Karpas-422 (cell line): ENCODE measurements at places on chromosomes 3 and 15.
A peak's percentile ranks its signal among the peaks of the same experiment; 100 is the strongest.

DNA sequence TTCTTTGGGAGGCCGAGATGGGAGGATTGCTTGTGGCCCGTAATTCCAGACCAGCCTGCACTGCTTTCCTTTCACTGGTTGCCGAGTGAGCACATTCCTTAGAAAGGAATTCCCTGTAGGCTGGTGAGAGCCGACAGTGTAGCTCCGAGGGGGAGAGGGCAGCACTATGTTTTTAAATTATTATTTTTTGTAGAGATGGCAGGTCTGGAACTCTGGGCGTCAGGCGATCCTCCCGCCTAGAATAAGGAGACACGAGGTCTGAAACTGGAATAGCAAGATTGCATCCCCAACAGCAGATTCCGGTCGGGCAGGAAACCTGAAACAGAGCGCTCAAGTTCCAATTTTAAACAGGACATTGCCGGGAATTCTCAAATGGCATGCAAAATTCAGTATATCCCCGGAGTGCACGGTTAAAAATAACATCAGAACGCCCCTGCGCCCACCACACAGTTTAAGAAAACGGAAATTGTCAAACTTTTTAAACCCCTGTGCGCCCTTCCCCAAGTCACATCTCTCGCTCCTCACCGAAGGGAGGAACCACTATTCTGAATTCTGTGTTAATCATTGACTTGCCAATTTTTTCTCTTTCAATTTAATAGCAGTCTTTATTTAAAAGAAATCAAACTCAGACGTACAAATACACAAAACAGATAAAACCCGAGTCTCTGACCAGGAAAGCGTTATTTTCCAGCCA is 643 bp upstream of the RNU5B-1 start:
- no peak for DNase-seq

DNA sequence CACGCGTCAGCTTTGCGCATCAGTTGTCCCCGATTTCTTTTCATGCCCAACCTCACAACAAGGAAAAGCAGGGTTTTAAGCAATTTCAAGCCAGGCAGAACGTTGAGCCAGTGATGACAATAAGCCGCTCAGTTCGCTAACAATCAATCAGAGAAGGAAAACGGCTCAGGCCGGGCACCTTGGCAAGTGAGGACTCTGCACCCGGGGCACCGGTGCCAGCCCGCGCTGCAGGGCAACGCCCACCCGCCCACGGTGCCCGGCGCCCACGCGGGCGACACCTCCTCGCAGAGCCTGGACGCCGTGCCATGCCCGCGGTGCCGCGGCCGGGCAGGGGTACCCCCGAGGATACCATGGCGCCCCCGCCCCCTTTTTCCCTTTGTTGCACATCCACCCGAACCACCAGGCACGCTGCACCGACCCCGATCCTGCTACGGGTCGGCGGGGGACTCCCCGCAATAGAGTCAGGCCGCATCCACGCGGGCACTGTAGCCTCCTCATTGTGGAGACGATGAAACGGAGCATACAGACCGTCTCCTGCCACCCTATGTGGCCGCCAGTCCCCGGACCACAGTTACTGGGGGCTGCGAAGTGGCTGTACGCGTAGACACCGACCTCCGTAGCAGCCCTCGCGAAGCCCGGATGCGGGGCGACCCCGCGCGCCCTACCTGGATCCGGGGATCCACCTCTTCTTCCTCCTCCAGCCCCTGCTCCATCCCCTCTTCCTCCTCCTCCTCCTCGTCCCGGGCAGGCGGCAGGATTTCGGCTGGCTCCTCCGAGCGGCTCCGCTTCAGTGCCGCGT is 581 bp downstream of the SH3BP5 start:
- no peak for DNase-seq

- DNase-seq = no peak
Observed at GRCh38 chr3:127134466-127134865, 58.5 kb upstream of the PRR23E start.

- no peak for DNase-seq
Observed at GRCh38 chr15:58467121-58467721, 35.4 kb downstream of the LIPC start.

GRCh38 chr3:137199678-137200077 is 241.9 kb downstream of the IL20RB start:
- no peak for DNase-seq

DNA sequence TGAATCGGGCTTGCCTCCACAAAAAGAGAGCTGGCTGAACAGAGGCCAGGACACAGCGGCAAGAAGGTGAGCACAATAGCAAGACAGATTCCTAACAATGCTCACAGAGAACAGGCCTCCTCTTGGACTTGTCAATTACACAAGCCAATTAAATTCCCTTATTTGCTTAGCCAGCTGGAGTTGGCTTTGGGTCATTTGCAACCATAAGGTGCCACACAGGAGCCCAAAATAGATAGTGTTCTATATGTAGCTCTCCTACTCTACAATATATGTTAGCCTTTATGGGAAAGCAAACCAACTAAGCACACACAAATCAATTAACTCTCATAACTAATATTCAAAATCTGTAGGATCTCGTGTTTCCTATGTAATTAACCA is 335.6 kb downstream of the FOXP1 start:
- peak; percentile 66 for DNase-seq
